ENCODE measurements at places on chromosomes 7 and 10. TPM values are rescaled to one million over a fixed set of nuclear protein-coding genes. Genes with fewer than 3 reads are reported as not detected.

The DENND2A gene
- 8.2 TPM for total RNA-seq

The SFXN2 gene
- 32.7 TPM for total RNA-seq

The ZNF33A gene
- total RNA-seq = 45.2 TPM

The SFTPA1 gene
- not detected for total RNA-seq

The CTBP2 gene
- 212 TPM for total RNA-seq

The KLF14 gene
- not detected for total RNA-seq

The NXPH1 gene
- 0.11 TPM for total RNA-seq

Measured in H9 (cell line).